ENCODE measurements at places on chromosomes 7 and 10.

DNA sequence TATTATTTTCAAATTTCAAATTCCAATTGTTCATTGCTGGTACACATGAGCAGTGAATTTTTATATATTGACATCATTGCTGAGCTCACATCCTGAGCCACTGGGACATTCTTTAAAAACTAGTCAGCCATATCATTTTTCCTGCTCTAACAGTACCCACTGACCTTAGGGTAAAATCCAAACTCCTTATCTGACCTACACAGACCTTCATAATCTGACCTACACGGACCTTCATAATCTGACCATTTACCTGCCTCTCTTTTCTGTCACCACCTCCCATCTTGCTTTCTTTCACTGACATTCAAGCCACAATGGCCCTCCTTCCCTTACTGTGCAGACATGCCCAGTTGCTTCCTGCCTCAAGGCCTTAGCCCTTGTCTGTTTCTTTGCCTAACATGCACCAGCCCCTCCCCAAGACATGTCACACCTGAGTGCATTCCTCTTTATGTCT is 16.1 kb upstream of the CUZD1 start:
- no peak for DNase-seq

DNA sequence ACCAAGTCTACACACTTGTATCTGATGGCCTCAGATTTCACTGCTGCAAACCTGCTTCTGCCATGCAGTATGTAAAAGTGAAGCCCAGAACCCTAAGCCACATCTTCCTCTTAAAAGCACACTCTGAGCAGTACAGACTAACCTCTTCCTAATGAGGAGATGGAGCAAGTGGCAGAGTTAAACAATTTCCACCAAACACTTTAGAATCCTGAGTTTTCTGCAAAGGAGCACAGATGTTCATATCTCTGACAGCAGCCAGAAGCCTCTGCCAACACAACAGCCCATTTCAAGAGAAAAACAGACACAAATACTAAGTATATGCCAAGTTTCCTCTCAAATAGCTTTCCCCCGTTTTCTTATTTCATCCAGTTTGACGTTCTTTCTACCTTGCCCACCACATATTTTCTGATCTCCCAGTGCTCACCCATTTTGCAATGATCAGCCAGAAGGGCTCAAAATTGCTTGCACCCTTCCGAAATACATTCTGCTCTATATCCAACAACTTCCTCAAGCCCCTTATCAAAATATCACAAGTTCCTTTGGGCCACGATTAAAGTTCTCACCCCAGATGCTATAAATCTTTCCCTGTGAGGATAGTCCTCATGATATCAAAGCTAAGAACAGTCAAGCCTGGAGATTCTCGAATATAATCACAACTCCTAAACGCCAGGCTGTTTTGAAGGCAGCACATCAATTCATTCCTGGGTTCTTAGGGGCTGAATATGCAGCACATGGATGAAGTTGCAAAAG is 27.5 kb downstream of the ELMO1 start:
- no peak for DNase-seq

- DNase-seq, result no peak
These were observed 85.7 kb downstream of the PARP12 start for GRCh38 chr7:139976838-139977656.

GRCh38 chr7:10934292-10934691 is 39.4 kb upstream of the PHF14 start:
- DNase-seq, result no peak

GRCh38 chr7:42065015-42065414 is 172.0 kb downstream of the GLI3 start:
- no peak for DNase-seq

DNA sequence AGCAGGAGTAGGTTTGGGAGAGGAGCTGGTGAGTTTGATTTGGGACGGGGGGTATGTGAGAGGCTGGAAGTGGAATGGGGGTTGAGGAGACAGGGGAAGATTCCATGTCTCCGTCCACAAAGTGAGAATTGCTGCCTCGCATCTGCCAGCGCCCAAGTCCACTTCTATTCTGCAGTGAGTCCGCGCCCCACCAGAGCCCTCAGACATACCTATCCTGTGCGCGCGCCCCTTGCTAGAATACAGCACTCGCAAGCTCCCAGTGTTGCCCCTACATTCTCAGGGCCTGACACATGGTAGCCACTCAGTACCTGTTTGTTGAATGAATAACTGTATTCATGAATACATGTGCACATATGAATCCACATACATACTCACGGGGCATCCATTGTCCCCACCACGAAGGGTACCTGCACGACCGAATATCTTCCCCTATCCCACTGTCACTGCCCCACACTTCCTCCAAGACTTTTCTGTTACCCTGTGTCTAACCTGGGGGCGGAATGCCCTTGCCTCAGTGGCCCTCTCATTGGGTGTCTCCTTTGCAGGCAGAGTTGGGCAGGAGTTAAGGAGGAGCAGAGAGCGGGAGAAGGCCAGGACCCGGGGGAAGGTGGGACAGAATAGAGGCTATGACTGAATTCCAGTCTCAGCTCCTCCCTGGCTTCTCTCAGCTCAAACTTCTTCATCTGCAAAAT is 19.9 kb downstream of the POLL start:
- DNase-seq, result no peak

GRCh38 chr10:62426600-62426999 is 52.4 kb downstream of the ZNF365 start:
- no peak for DNase-seq

DNA sequence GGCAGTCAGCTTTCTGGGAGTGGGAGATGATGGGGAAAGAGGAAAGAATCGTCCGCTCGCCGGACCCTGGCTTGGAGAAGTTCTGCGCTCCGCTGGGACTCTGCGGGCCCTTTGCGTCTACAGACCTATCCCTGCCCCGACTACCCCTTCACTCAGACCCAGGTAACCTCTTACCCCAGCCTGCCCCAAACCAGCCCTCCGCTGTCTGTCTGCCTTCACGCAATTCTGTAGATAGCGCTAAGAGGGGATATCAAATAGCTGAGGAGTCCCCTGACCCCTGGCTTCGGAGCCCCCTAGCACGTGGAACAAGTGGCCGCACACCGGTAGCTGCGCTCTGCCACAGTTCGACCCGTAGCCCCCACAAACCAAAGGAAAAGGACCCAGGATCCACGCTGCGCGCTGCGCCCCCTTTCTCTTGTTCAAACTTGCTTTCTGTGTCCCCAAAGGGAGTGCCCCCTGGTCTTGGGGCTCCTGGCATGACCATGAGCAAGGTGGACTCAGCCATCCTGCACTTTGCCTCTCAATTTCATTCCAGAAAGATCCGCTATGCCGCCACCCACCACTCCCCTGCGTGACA is 7.0 kb downstream of the HOXA4 start:
- no peak for DNase-seq

- no peak for DNase-seq
These were observed 75.1 kb downstream of the CRPPA start for GRCh38 chr7:16345979-16346958.

DNA sequence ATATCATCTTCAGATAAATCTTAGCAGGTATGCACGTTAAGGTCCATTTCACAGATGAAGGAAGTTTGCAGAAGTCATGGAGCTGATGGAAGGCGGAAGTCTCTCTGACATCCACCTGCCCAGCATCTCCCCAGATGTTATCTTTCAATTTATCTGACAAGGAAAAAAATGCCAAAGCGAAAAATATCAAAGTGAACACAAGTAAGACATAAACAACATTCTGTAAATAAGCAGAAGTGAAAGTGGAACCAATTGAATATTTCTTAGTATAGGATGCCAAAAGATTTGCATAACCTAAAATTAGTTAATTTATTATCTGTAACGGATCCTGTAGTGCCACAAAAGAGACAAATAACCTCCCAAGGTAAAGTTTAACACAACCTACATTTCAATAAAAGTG is 73.6 kb upstream of the NEBL start:
- DNase-seq, result no peak

- DNase-seq, result peak; percentile 31
These were observed at the start of gene IFIT3 for GRCh38 chr10:89327803-89328441. Gene IFIT3, plus strand, starts transcription at chr10:89327997. Its CDS starts 77 bp downstream, at chr10:89328074.

GRCh38 chr7:75815418-75816064 is 1.9 kb upstream of the CCL24 start:
- DNase-seq, result no peak

- no peak for DNase-seq
These were observed 160.0 kb upstream of the ZNF804B start for GRCh38 chr7:88599528-88599927.

- DNase-seq, result no peak
These were observed 68.1 kb upstream of the GSDME start for GRCh38 chr7:24825381-24825794.

GRCh38 chr7:106486331-106486730 is 174.6 kb downstream of the CCDC71L start:
- DNase-seq, result no peak

DNA sequence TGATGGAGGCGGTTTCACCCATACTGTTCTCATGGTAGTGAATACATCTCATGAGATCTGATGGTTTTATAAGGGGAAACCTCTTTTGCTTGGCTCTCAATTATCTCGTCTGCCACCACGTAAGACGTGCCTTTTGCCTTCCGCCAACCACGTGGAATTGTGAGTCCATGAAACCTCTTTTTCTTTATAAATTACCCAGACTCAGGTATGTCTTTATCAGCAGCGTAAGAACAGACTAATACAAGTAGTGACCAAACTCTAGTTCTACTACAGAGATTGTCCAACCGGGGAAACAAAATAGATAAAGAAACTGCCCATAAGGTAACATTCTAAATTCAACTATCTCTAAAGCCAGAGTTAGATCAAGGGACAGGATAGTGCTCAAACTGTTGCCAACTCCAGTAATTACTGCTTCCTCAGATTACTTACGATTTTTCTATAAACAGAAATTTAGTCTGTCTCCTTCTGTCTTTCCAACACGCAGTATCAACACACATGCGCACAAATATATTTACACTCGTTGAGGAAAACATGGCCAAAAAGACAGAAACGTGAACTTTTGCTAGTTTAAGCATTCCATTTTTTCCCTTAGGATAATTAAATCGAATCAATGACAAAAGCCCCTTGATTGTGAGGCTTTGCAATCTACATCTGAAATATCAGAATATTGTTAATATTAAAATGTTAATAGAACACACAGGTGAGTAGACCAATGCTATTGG is 36.9 kb downstream of the CREB3L2 start:
- no peak for DNase-seq
